Inflammatory macrophage treated with lipopolysaccharide for 1 hour (primary cell): ENCODE measurements at places on chromosomes 5 and 9.

DNA sequence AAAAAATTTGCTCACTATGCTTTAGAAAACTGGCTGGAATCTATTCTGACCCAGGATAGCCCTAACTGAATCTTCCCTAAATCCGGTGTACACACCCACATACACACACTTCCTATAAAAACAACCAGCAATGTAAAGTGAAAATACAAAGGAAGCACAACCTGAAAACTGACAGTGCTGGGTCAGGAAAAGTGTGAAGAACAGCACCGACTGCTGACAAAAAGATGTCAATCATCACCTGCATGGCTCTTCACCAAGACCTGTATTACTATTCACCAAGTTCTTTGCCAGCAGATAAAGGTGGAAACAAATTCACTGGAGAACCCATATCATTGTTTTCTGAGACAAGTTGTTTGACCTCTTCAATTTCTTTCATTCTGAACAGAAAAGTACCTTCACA is 293.8 kb upstream of the GRAMD2B start:
- no peak for DNase-seq

DNA sequence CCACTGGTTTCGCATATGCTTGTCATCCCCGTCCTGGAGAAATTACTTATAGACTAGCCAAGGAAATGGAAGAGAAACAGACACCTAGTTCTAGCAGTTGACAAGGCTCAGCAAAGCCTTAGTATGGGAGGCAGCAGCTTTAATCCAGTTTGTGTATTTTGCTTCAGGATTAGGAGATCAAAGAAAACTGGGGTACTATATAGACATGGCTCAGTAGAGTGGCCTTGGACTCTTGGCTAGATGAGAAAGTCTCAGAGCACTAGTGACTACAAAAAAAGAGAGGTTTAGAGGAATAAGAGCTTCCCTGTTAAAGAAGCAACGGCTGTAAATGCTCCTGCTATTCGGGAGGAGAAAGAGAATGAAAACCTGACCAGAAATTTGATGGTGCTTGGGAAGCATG is 349.1 kb downstream of the CTNND2 start:
- DNase-seq = no peak

GRCh38 chr5:6439588-6440550 is 8.8 kb upstream of the UBE2QL1 start:
- no peak for DNase-seq

DNA sequence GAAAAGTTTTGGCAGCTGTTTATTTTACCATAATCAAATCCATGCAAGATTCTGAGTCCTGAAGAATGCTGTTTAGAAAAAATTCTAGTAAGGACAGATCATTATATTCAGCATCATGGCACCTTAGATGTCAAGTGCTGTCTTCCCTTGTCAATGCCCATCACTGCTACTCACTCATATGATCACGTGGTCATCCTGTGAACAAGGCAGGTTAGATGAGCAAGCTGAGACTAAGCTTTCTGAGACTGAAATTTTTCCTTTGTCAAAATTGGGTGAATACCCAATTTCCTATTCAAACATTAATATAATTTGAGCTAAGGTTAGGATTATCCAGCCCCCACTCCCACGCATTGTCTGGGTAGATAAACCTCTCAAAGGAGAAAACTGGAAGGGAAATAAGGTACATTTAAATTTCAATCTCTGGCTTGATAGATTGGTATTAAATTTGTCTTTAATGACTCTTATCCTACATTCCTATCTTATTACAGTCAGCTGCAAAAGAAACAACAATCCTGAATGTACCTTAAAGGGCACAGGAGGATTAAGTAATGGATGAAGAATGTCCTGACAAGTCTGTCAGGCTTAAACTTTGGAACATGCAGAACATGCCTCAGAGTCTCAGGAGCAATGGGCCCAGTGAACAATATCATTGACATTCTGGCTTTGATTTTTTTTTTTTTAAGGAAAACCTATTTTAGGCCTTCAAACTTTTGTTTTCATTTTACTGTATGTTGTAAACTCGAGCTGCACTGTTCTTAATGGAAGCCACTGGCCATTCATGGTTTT is 148.7 kb upstream of the RANBP3L start:
- no peak for DNase-seq

DNA sequence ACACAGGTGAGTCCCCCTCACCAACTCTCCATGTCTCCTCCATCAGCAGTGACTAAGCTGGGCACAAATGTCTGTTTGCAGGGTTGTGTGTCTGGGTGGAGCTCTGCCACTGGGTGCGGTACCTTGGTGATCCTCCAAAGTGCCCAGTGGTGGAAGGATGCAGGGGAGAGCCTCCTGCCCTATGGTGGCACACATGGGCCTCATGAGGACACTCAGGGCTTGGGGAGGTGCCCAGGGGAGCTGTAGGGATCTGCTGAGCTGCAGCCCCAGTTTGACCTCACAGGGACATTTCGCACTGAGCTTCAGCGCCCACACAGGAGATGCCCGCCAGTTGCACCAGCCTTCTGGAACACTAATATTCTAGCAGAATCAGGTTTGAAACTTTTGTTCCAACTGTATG is 29.5 kb downstream of the S1PR3 start:
- DNase-seq = no peak

GRCh38 chr5:96651948-96652753 is 10.0 kb upstream of the CAST start:
- DNase-seq = no peak

GRCh38 chr5:95565280-95565920 is 10.5 kb downstream of the ARSK start:
- no peak for DNase-seq

GRCh38 chr9:91426123-91426745 is 2.6 kb upstream of the NFIL3 start:
- DNase-seq = peak; percentile 45

GRCh38 chr9:36191686-36192085 is 965 bp downstream of the CLTA start:
- DNase-seq = peak; percentile 5

DNA sequence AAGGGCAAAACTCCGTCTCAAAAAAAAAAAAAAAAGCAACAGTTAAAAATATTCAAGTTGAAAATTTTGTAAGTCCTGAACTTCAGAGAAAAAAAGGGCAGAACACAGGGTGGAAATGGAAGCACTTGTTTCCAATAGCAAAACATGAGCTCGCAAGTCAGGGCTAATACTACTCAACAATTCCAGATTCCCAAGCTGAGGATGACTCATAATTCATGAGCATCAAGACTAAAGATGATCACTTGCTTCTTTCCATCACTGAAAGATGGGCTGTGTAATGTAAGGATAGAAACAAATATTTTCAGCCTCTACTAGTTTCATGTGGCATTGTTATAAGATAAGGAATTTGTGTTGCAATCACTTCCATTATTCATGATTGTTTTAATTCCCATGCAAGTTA is 33.5 kb upstream of the FST start:
- no peak for DNase-seq

GRCh38 chr9:77896938-77897667 is 134.5 kb downstream of the GNAQ start:
- DNase-seq = no peak

- no peak for DNase-seq
Observed at GRCh38 chr9:115357821-115358220, 239.9 kb upstream of the TNC start.

- no peak for DNase-seq
Observed at GRCh38 chr5:112245656-112246055, 173.4 kb downstream of the EPB41L4A start.

DNA sequence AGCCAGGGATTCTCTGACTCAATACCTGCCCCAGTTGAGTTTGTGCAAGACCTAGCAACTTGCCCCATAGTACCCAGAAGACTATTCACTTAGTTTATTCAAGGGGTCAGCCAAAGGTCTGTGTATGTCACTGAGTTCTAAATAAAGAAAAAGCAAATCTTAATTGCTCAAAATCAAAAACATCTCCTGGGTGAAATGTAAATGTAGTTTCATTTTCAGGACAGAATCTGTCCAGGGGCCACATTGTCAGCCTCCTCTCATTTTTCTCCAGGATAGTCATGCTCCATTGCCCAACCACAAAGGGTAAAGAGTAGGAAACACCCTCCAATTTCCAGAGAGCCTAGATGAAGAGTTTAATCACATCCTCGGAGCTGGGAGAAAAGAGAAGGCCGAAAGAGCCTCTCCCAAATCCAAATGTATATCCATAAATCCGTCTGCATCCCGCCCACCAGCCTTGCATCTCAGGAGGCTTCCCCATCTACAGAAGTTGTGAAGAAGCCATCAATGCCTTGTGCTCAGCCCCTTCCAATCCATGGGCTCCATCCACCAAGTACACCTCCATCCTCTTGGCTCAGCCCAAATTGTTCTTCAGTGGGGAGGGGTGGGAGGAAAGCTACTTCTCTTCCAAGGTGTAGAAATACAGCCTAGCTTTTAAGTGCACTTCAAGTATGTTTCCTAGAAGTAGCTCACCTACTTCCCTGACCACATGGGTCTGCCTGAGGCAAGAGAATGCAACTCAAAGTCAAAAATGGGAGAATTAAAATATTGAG is 26.9 kb downstream of the ADAM19 start:
- no peak for DNase-seq

GRCh38 chr5:155050384-155051019 is 36.9 kb downstream of the KIF4B start:
- no peak for DNase-seq

DNA sequence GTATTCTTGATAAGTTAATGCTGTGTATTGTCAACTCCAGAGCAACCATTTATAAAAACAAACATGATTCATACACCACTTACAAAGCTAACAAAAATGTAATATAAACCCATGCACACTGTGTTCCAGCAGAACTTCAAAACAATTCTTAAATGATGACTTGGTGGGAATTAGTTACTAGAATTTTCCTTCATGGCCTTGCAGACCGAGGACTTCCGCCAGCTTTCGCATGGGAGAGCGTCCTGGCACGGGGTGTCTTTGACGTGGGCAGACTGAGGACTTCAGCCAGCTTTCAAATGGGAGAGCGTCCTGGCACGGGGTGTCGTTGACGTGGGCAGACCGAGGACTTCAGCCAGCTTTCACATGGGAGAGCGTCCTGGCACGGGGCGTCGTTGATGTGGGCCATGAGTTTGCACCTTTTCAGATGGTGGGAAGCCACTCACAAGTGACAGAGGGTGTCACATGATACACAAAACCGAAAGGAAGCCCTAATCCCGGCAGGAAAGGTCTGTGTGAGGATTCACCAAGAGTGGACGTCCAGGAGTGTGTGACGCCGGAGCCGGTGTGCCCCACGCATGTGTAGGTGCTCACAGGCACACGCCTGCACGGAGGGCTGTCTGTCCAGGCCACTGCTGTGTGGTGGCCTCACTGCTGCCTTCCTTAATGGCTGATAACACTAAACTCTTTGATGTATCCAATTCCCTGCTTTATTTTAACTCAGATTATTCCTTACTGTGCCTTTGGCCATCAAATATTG is 211.3 kb upstream of the IRX4 start:
- DNase-seq = no peak

- no peak for DNase-seq
Observed at GRCh38 chr9:92645041-92645440, 24.9 kb downstream of the IPPK start.

DNA sequence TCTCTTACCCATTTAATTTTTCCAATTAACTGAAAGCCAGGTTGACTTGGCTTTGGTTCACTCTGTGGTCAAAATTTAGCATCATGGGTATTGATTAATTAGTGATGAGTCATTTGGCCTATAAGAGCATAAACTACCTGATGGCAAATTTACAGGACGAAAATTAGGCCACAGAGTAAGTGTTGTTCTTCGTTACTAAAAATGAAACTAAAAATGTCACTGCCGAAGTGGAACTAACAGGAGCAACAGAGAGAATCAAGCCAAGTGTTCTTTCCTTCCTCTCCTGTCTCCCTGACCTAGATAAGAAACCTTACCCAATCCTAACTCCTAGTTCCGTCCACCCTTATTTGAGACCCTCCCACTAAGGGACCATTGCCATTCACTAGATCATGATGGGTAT is 176.9 kb downstream of the RAB3C start:
- peak; percentile 37 for DNase-seq

- peak; percentile 5 for DNase-seq
Observed at GRCh38 chr5:91556-92263, at the start of gene PLEKHG4B. PLEKHG4B (plus strand) TSS chr5:92168; CDS start chr5:92232, 64 bp downstream.

DNA sequence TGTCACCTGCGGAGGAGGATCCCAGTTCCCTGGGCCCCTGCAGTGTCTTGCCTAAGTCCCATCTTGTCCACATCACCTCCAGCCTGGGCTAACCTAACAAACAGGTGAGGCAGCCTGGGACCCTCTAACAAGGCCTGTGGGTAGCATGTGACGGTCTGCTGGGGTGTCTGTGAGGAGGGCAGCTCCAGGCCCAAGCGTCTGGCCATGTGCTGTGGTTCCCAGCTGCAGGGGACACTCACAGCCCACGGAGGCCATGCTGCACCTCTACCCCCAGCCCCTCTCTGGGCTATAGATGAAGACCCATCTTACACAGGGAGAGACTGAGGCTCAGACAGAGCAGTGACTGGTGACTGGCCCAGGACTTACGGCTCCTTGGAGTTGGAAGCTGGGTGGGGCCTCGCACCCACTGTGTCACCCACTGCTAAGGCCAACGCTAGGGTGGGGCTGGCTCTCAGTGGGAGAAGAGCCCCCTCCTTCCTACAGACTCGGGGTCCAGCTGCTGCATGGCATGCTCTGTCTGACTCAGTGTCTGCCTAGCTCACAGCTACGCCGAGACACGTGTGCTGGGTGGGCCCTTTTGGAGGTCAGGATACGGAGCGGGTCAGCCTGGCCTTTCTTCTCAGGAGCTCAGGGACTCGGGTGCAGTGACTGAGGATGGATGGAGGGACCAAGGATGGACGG is 40.8 kb upstream of the RNF130 start:
- no peak for DNase-seq

DNA sequence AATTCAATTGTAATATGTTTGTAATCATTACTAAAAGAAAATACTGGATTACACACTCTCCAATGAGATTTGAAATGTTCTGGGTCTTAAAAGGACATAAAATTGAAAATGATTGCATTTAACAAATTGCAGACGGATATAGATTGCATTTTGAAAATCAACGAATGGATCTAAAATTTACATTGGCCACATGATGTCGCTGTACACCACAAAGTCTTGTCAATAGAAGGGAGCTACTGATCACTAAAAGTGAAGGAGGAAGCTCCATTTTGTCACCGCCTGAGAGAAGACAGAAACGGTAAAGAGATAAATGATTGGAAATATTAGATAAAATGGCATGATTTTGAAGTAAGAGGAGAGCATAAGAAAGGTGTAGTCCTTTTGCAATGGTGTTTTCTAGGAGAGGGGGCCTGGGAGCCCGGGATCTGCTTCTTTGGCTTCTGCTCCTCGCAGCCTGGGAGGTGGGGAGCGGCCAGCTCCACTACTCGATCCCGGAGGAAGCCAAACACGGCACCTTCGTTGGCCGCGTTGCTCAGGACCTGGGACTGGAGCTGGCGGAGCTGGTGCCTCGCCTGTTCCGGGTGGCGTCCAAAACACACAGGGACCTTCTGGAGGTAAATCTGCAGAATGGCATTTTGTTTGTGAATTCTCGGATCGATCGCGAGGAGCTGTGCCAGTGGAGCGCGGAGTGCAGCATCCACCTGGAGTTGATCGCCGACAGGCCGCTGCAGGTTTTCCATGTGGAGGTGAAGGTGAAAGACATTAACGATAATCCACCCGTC is at the start of gene PCDHA1:
Gene PCDHA1, plus strand, starts transcription at position 236 of the 782 bp plus-strand sequence.
- DNase-seq = no peak

- no peak for DNase-seq
Observed at GRCh38 chr5:180603076-180603594, 11.8 kb upstream of the SCGB3A1 start.
